ENCODE measurements at places on chromosomes 2 and 18.
A peak's percentile ranks its signal among the peaks of the same experiment; 100 is the strongest.

GRCh38 chr2:75317802-75318201, 118.5 kb upstream of the TACR1 start:
- no peak for DNase-seq

DNA sequence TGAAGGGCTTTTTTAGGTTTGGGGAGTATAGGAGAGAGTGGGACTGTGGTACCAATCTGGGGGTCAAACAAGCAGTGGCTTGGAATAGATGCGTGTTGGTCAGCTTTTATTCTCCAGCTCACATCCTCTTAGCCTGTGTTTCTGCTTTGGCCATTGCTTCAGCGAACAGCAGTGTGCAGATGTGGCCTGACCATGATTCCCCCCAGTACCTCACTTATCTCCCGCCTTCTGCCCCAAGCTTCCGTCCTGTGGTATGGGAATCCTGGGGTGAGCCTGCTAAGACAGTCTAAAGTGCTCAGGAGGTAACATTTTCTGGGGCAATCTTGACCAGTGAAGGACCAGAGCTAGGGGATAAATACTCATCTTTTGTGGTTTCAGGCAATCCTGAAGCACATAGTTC, 84.9 kb upstream of the TNP1 start:
- DNase-seq = no peak

DNA sequence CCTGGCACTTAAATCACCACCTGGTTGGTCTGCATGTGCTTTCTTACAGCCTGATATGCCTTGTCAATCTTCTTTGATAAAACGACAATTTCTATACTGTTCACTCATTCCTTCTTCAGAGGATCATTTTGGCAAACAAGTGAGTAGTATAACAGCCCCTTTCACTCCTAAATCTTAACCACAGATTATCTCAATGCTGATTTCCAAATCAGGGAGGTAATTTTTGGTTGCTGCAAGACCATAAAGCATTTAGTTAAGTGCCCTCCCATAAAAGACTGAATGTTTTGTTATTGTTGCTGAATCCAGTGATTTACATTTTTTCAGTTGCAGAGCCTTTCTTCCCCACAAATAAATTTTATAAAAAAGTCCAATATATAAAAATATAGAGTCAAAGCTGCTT, 129.2 kb upstream of the CYP26B1 start:
- no peak for DNase-seq

DNA sequence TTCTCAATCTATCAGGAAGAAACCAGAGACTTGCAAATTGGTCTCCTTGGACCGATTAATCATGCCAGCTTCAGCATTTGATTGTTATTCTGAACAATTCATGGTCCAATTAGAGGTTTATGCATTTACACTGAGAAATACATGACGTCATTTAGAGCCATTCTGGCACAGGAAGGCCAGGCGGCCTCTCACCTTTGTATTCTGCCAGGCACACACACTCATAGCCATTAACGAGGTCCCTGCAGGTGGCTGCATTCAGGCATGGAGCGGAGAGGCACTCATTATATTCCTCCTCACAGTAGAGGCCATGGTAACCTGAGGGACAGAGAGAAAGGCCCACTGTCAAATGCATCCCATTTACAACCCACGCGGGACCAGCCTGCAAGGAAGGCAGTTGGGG, 146.8 kb upstream of the PID1 start:
- DNase-seq = no peak

DNA sequence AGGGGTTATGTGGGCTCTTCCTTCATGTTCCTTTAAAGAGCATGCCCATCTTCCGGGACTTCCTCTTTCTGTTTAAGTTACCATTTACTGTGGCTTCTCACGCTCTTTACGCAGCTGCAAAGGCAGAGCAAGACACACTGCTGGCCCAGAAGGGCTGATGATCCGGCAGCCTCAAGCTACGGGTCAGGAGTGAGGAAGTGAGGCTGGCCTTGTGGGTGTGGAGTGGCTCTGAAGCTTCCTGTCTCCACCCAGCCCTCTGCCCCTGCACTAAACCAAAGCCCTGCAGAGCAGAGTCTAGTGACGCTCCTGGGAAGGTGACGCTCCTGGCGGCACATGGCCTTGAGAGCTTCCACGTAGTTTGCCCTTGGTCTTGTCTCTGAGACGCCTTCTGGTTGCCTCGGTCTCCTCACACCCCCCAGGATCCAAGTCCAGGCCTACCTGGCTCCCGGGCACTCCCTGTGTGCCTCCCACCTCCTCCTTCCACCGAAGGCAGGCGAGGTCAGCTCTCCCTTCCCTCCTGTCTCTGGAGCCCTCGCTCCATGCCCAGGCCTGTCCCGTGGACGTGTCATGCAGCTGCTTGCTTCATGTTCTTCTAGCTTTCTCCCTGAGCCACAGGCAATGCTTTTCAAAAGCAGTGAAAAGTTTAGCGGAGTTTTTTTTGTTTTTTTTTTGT, 50.3 kb downstream of the ARL4C start:
- no peak for DNase-seq

GRCh38 chr18:79790996-79791972, 6.5 kb upstream of the KCNG2 start:
- DNase-seq = no peak

DNA sequence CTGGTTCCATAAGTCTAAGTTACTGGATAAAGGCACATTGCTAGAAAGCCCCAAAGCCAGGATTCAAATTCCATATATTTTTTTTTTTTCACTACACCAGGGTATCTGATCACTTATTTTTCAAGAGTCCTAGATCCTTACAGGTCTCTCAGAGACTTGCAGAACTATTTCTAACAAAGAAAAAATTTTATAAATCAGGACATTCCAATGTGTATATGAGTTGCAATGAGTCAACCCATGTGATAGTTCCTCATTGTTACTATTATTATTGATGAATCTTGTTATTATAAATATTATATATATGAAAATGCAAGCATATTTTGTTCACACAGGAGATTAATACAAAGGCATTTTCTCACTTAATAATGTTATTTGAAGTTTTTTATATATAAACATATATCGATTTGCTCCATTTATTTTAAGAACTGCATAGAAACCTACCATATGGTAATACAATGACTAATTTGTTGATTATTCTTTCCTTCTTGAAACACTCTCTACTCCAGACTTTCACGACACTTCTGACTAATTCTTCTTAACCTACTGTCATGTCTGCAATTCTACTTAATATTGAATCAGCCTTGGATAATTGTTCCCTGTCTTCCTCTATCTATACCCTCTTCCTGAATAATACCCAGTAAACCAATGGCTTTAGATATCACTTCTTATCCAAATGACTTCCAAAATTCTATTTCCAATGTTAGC, 968.4 kb upstream of the NRXN1 start:
- DNase-seq = no peak

DNA sequence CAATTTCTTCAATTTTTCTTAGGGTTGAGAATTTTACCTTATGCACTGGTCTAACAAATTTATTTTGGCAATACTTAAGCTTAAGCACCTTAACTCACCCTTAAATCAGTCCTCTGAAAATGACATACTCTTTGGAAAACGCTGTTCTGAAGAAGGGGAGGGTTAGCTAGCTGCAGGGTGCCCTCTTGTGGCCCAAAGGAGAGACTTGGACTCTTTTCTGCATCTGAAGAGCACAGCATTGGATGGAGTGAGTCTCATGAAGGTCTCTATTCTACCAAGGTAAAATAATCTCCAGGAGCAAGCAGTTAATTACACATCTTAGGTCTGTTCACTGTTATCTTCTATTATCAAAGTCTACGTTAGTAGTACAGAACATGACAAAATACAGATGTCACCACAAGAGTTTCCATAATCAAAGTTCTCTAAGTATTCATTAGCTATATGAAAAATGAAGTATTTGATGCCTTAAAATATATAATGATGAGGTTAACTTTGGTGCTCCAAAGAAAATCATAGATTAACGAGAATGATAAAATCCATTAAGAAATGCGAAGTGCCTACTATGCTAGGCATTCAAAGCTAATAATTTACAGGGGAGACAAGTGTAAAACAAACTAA, 24.4 kb downstream of the PUM2 start:
- peak; percentile 68 for DNase-seq

DNA sequence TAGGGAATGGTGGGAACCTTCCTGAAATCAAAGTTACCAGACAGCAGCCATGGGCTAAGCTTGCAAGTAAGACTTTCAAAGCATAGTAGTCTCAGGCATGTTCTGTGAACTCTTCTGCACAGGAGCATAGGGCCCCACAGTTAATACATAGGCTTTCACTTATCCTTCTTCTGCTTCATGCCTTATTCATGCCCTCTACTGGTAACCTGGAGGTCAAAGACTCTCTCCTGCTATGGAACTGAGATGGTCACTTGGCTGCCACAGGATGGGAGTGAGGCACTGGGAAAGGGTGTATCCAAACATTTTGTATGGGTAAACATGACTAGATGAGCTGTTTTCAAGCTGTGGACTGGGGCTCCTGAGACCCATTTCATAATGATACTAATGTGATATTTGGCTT, 49.1 kb upstream of the ZNF638 start:
- DNase-seq = no peak

- DNase-seq = no peak
These were observed 44.6 kb downstream of the AKAIN1 start for GRCh38 chr18:5152343-5153020.

- DNase-seq = peak; percentile 11
These were observed 38.9 kb upstream of the TRIM43 start for GRCh38 chr2:95552911-95553310.

DNA sequence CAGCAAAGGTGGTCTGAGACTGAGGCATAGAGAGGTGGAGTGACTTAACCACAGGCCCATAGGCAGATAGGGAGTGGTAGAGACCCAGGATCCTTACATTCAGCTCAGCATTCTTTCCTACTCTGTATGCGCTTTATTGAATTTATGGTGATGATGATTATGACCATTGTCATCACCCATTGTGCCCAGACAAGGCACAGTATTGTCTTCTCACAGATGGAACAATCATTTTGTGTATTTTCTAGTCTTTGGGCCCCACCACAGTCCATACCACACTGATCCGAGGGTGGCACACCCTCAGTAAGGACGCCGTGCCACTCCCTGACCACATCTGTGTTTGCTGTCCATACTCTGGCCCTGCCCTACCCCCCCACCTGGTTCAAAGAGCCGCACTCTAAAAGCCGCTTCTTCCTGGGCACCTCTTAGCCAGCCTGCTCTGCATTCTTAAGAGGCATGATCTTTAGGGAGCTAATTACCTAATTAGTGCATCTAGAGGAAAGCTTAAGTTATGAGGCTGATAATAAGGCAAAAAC, 179.6 kb upstream of the SMAD2 start:
- DNase-seq = no peak

DNA sequence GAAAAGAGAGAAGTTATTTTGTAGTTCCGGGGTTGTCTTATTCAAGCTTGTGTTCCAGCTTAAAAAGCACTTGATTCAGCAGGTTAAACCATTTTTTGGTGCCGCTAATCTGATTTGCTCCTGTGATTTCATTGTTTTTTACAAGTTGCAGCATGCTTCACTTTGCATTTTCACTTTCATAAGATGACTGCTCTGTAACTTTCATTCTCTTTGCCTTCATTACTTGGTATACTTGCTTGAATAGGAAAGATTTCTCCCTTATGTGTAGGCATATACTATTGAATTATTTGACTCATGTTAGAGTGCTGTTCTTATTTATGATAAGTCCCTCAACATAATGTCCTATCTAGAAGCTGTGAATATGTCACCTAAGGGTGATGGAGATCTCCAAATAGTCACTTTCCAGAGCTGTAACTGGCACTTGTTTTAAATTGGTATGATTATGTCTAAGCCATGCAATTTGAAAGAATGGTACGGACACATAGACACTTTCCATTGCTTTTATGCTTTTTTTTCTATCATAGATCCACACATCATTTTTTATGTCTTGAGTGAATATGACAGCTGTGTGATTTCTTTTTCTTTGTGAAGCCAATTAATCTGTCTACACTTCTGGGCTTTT, 254.5 kb downstream of the DSEL start:
- no peak for DNase-seq

DNA sequence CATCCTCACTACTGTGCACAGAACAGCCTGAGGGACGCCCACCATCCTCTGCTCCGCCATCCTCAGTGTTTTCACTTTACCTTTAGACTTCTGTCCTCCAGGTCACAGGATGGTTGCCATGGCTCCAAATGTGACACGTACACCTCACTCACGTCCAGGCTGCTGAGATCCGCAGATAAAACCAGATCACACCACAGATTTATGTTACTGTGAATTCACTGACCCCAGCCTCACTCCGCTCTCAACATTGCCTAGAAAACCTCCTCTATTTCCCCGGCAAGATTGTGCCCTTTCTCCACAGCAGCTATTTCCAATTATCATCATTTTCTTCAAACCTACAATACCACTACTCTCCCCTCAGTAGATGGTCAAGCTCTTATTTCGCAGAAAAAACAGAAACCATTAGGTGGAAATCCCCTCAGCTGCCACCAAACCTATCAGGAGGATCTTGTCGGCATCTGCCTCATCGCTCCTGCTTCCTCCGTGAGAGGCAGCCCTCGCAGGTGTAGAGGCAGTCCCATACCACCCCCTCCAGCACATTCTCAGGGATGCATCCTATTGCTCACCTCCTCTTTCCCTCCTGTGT, 49.8 kb upstream of the SLC1A4 start:
- DNase-seq = no peak

GRCh38 chr2:137336067-137336466, 570.7 kb downstream of the THSD7B start:
- no peak for DNase-seq

DNA sequence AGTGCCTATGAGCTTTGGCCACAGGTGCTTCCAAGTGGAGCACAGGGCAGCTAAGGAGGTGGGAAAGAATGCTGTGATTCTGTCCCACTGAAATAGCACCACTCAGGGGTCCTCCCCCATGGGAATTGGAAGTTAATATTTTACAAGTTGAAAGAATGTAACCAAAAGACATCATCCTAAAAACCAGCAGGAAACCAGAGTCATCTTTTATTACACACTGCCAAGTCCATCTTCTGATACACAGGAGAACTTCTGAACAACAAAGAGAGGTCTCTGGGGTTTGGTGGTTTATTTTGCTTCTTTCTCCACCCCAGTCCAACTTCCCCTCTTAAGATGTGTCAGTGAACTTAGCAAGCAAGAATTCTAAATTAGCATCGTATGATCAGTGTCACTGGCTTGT, 47.7 kb downstream of the COLEC12 start:
- DNase-seq = no peak

DNA sequence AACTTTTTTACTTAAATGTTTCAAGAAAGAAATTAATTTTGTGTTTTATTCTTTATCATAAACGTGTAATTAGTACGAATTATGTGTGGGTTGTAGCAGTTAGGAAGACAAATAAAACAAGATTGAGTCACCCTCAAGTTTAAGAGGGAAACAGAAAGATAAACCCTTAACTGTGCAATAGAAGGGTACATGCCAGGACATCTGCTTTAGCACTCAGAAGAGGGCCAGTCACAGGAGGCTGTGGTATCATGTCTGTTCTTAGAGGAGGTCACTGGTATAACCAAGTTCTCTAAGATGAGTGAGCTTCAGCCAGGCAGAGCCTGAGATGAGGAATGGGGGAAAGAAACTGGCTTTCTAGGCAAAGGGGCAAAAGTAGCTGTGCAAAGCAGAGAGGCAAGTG, 42.4 kb upstream of the GRHL1 start:
- DNase-seq = no peak

Measured in NCI-H2171 treated with DMSO at 0.1 percent for 48 hours (cell line).